Hepatic stellate cell (primary cell): ENCODE measurements at places on chromosomes 11 and 22.

DNA sequence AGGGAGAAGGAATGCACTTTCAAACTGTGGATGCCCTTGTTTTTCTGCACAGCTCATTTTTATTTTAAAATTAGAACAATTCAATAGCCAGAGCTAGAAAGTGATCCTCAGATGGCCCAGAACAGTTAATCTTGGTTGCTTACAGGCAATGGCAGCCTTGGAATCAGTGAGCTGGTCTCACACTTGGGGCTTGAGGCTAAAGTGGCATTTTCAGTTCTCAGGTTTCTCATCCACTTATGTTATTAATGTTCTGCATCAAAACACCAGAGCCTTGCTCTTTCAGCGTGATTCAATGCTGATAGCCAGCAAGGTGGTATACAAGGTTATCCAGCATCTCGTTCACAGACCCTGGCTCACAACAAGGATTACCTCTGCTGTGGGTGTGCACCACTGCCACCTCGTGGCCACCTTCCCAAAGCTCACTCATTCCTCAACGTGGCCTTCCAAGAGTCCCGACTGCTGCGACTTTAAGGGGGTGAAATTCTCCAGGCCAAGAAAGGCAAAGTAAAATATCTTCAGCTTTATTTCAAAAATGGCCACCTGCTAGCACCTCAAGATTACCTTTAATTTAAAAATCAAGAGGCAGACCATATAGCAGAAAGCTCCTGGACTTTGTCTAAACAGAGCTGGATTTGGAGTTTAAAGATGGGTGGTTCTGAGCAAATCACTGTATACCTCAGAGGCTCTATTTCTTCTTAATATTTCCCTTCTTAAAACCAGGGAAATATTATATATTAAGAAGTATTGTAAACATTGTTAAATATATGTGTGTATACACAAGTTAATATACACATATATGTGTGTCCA lies 34.2 kb upstream of the FSHB start:
- peak; percentile 9 for DNase-seq

DNA sequence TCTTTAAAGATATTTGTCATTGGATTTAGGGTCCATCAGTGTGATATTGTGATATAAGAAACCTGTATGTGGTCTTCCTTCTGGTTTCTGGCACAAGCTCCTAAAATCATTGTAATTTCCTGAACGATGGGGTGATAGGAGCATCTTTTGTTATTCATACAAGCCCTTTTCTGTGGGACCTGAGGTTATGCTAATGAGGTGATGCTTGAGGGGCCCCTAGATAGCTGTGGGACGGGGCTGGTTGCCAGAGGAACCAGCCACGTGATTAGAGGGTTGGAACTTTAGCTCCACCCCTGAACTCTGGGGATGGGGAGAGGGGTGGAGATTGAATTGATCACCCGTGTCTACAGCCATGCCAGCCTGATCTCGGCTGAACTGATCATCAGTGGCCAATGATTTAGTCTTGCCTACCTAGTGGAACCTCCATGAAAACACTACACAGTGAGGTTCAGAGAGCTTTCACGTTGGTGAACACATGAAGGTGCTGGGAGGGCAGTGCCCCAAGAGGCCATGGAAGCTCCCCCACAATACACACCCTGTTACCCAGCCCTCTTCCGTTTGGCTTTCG lies 62.8 kb downstream of the BCR start:
- DNase-seq = no peak

GRCh38 chr11:110199184-110199981 lies 97.0 kb downstream of the RDX start:
- no peak for DNase-seq

DNA sequence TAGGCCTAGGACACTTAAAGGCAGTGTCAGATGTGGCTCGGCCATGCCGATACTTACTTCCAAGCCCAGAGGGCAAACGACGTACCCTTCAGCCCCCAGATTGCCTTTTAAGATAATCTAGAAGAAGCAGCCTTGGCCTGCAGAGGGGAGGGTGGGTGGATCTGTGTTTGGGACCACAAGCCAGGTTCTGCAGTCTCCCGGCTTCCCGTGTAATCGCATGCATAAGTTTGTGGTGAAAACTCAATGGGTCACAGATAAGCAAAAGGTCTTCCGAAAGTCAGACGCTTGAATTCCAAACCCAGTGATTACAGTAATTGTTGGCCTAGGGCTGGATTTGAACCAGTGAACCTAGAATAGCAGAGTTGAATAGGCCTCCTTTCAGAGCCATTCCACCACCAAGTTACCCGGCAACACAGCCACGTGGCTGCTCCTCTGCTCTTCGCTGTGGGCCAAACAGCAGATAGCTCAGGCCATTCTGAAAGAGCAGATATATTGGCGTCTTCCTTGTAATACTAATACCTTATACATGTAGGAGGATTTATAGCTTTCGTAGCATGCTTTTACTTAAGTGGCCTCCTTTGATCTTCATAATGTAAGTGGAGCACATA lies 170.8 kb upstream of the CADM1 start:
- no peak for DNase-seq

GRCh38 chr22:21569459-21570170 lies 2.1 kb downstream of the UBE2L3 start:
- DNase-seq = no peak

GRCh38 chr22:19412478-19412877 lies 19.1 kb downstream of the HIRA start:
- DNase-seq = no peak

GRCh38 chr11:101803651-101804050 lies 111.2 kb upstream of the CEP126 start:
- no peak for DNase-seq

GRCh38 chr11:82756765-82757639 lies 23.3 kb upstream of the FAM181B start:
- DNase-seq = no peak

DNA sequence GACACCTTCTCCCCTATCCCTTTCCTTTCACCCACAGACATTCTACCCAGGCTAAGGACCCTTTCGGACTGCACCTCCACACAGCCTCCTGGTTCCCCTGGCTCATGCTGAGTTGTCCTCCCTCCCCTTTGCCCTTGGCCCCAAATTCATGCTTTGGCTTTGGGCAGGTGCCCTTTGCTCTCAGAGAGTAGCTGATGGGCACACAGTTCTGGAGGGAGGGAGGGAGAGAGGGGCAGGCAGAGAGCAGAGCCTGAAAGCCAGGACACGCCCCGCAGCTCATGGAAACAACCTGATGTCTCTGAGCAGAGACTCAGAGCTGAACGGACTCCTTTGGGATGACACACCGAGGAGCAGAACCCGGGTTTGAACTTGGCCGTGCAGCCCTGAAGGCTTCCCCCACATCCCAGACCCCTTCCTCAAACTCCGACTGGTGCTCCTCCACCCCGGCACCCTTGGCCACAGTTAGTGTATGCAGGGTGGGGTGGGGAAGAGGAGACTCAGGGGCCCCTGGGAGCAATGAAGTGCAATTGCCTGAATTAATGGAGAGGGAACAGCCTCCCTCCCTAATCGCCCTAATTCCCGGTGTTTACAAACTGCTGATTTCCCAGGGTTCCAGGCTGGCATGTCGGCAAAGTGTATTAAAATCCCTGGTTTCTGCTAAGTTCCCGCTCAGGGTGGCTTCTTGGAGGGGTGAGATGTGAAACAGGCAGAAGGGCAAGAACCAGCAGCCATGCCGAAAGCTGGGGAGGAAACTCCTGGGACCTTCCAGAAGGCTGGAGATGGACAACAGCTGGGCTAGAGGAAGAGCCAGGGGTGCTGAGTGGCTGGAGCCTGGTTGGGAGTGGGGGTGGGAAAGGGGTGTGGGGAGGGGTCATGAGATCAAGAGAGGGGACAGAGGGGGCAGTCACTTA lies 71.2 kb upstream of the SHISAL1 start:
- no peak for DNase-seq

GRCh38 chr11:9703280-9703679 lies 39.4 kb downstream of the SWAP70 start:
- DNase-seq = no peak

GRCh38 chr11:126817096-126817495 lies 183.5 kb downstream of the KIRREL3 start:
- peak; percentile 38 for DNase-seq

DNA sequence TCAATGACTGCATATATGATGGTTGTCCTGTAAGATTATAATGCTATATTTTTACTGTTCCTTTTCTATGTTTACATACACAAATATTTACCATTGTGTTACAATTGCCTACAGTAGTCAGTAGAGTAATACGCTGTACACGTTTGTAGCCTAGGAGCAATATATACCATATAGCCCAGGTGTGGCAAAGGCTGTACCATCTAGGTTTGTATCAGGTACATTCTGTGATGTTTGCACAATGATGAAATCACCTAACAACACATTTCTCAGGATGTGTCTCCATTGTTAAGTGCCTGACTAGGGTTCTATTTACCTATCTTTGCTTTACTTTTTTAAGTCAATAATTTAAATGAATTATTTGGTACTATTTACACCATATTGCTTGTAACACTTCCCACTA lies 21.9 kb downstream of the PRR5L start:
- DNase-seq = no peak

- DNase-seq = no peak
Measured at GRCh38 chr11:111851636-111852035, 19.7 kb downstream of the ALG9 start.

DNA sequence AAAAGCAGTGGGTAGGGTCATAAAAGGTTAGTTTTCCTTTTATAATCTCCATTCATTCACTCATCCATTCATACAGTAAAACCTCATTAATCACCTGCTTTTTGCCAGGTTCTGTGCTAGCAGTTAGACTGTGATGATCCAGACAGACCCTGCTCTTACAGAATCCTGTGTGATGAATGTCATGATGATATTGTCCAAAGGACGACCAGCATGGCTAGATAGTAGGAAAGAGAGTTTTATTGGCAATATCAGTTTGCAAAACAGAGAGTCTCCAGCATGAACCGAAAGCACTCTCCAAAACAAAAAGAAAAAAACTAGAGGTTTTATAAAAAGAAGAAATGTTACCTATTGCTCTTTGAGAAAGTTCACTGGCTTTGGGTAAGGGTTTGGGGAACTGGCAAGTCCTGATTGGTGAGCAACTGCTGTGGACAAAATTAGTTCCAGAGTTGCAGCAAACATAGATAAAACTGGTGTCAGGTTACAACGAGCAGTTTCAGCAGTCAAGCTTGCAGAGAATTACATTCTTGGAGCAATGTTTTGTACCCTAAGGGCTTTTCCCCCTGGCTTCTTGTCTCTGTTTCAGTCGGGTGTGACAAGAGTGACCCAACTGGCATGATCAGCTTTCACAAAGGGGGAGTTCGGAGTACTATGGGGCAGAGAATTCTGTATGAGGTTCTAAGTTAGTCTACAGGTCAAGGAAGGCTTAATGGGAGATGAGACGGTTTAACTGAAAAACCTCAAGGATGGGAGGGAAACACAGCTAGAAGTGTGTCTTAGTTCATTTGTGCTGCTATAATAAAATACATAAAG lies 58.3 kb downstream of the HSD17B12 start:
- peak; percentile 51 for DNase-seq

GRCh38 chr11:121533601-121534000 lies 80.8 kb upstream of the SORL1-AS1 start:
- no peak for DNase-seq

- DNase-seq = no peak
Measured at GRCh38 chr22:45129703-45130524, 33.8 kb upstream of the NUP50 start.

DNA sequence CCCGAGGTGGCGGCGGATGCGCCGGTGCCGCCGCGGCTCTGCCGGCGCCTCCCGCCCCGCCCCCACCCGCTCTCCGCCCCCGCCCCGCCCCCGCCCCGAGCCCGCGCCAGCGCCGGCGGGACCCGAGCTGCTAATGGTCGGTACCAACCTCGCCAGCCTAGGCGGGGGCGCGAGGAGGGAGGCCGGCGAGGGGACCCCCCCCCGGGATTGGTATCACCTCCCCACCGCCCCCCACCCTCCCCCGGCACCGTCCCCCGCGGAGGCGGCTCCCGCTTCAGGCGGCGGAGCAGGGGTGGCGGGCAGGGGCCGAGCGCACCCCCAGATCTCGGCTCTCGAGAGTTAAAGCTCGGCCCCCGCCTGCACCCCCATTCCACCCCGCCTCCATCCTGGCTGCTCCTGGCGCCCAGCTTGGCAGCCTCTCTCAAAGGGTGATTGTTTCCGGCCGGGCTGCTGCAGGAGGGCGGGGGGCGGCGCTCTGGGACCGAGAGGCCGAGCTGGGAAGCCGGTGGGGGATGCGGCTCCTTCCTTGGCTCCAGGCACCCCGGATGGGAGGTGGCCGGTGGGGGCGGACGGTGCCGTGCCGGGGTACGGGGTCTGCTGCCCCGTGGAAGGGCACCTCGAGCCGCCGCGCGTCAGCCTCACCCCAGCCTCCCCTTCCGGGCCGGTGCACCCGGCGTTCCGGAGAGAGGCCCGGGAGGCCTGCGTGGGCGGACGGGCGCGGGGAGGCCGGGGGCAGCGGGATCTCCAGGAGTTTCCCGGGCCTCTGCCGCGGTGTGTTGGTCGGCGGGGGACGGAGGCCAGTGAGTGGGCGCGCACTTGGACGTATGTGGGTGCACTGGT lies at the start of gene B3GAT1:
Gene B3GAT1 (minus strand): TSS at position 40 of the 840 bp plus-strand sequence. CDS start 24,583 bp downstream, outside the sequence.
- no peak for DNase-seq
